ENCODE measurements at places on chromosomes 6 and 20. TPM values are rescaled to one million over a fixed set of nuclear protein-coding genes. Genes with fewer than 3 reads are reported as not detected.

FAM209B gene
- total RNA-seq, result not detected

ELOVL4 gene
- total RNA-seq, result 0.15 TPM

SLC32A1 gene
- total RNA-seq, result not detected

OSTM1 gene
- 52.0 TPM for total RNA-seq

SLC17A3 gene
- total RNA-seq, result not detected

BTNL2 gene
- not detected for total RNA-seq

PDE10A gene
- 12.6 TPM for total RNA-seq

SNRPB gene
- 50.7 TPM for total RNA-seq
